SK-N-MC (cell line): ENCODE measurements at places on chromosomes 5 and 9.

GRCh38 chr5:40720069-40720468 lies 35.7 kb downstream of the TTC33 start:
- no peak for DNase-seq

- no peak for DNase-seq
Measured at GRCh38 chr9:13607481-13608441, 328.3 kb upstream of the MPDZ start.

DNA sequence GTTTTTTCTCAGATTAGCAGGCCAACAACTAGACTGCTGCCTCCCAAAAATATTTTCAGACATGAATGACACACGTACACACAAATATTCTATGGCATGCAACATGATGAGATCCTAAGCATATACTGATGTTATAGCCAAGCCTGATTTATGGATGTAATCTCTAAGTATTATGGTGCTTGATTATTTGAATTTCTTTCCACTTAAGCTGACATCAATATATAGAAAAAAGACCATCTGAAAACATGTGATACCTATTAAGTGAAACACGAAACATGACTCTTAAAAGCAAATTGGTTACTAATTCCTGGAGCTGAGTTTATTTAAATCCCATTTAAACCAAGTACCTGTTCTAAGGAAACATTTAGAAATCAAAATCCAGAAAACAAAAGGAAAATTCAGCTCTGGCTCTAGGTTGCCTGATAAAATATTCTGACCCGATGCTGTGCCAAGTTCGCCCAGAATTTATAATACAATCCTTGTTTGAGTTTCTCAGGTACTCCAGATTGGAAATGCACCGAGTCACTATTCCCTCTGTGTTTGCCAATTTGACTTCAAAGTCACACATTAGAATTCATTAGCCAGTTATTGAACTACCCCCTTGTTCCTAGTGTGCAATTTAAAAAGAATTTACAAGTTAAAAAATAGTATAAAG lies 548.6 kb downstream of the CSNK1G3 start:
- DNase-seq, result no peak

GRCh38 chr9:130962418-130963316 lies 23.6 kb upstream of the FIBCD1 start:
- DNase-seq, result no peak

DNA sequence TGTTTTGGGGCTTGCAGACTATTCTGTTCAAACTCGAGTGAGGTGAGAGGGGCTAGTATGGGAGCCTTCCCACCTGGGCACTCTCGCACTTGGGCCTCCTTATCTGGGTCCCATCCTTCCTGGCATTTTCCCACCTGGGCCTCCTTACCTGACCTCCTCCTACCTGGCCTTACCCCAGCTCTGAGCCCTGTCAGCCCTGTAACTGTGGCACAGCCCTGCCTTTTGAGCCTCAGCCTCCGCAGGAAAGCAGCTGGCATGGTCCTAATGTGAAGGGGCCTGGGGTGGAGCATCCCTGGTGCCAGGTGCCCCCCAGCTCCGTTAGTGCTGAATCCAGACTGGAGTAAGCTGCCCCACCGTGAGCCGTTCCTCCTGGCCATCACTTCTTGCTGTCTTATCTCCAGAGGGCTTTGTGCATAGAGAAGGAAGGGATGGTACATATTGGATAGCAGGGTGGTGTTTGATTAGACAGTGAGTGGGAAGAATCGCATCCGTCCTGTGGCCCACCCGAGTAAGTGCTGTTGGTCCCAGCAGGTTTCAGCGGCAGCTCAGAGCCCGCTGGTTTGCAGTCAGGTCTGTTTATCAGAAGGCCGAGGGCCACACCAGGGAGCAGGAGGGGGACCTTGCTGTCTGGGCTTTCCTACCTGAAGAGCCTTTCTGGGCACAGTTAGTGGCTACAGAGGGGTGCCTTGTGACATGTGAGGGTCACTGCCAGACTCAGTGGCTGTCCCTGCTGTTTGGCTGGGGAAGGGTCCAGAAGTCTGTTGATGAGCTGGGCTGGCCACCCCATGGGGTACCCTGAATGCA lies 76.5 kb downstream of the WNK2 start:
- DNase-seq, result no peak

DNA sequence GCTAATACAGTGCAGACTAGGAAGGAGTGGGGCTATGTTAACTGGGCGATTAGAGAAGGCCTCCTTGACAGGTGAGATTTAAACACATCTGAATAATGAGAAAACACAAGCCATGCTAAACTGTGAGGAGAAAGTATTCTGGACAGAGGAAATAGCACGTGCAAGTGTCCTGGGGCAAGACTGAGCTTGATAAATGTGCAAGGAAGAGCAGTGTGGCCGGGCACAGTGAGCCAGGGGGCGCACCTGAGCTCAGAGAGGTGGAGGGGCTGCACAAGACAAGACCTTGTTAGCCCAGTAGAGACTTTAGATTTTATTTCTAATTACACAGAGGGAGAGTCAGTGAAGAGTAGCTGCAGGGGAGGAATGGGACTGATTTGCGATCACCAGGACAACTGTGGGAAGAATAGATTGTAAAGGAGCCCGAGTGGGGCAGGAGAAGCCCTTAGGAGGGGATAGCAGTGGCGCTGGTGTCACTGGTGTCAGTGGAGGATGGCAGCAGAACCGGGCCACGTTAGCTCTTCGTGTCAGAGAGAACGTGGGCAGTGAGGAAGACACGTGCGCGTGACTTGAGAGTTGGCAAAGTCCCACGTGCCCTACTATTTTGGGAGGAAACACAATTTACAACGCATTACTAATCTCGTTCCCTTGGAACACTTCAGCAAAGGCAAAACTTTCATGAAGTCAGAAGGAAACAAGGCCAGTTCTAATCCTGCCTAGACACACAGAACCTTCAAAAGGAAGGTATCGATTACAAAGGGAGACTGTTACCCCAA lies 17.9 kb upstream of the C5orf47 start:
- DNase-seq, result no peak

GRCh38 chr5:157820593-157821252 lies 38.2 kb downstream of the CLINT1 start:
- peak; percentile 84 for DNase-seq

- DNase-seq, result no peak
Measured at GRCh38 chr9:89841456-89841855, 236.6 kb downstream of the GADD45G start.

DNA sequence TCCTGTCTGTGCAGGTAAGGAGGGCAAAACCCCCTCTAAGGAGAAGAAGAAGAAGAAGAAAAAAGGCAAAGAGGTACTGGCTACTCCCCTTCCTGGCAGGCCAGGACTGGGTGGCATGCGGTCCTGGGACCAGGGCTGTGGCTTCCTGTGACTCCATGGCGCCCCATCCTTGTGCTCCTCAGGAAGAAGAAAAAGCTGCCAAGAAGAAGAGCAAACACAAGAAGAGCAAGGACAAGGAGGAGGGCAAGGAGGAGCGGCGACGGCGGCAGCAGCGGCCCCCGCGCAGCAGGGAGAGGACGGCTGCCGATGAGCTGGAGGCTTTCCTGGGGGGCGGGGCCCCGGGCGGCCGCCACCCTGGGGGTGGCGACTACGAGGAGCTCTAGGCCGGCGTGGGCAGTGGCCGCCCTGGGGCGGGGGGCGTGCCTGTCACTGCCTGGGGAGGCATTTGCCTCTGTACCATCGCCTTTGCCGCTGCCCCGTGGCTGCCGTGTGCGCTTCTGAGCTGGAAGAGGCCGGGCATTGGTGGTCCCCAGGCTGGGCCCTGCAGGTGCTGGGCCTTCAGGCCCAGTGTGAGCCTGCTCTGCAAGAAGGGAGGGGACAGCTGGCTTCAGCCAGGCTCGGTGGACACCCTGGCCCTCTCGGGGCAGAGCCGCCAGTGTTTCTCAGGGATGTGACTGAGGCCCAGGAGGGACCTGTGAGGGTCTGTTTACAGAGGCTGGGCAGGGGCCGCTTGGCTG lies 2.0 kb upstream of the AJM1 start:
- no peak for DNase-seq

GRCh38 chr5:174699131-174699530 lies 25.3 kb upstream of the MSX2 start:
- DNase-seq, result no peak

- no peak for DNase-seq
Measured at GRCh38 chr9:75918154-75918553, 27.7 kb downstream of the PCSK5 start.

- DNase-seq, result no peak
Measured at GRCh38 chr9:123033864-123034601, 566 bp downstream of the GPR21 start.

- no peak for DNase-seq
Measured at GRCh38 chr5:165014439-165014838, 1509.0 kb downstream of the MAT2B start.

DNA sequence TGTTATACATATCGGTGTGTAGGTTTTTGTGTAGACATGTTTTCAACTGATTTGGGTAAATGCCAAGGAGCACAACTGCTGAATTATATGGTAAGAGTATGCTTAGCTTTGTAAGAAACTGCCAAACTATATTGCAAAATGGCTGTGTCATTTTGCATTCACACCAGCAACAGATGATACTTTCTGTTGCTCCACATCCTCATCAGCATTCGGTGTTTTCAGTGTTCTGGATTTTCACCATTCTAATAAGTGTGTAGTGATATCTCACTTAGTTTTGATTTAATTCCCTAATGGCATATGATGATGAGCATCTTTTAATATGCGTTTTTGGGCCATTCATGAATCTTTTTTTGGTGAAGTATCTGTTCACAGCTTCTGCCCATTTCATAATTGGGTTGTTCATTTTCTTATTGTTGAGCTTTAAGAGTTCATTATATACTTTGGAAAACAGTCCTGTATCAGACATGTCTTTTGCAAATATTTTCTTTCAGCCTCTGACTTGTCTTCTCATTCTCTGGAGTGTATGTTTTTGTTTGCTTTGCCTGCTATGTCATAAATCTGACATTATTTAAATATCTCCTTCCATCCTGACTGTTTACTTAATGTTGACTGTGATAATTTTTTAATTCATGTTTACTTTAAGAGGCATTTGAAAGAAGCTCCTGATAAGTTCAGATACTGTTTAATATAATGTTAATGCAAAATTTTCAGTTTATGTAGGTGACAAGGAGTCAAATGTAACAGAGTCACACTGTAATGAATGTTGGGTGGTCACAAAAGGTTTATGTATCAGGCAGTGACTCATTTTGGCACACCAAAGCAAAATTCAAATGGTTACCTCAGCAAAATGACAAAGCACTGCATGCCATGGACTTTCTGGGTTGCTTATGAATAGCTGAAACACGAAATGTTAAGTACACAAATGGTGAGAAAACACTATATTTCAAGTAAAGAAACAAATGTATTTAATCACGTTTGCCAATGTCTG lies 181.1 kb upstream of the DAB2 start:
- no peak for DNase-seq

- no peak for DNase-seq
Measured at GRCh38 chr9:76221423-76221822, 172.8 kb downstream of the RFK start.

- DNase-seq, result no peak
Measured at GRCh38 chr9:123453831-123454321, 97.9 kb downstream of the CRB2 start.

GRCh38 chr5:86463339-86463738 lies 154.4 kb upstream of the COX7C start:
- DNase-seq, result no peak

- no peak for DNase-seq
Measured at GRCh38 chr5:100860407-100860806, 42.7 kb downstream of the ST8SIA4 start.

GRCh38 chr5:56745864-56746263 lies 69.5 kb upstream of the MAP3K1 start:
- DNase-seq, result no peak

- no peak for DNase-seq
Measured at GRCh38 chr5:149439899-149440542, 60.9 kb upstream of the IL17B start.

DNA sequence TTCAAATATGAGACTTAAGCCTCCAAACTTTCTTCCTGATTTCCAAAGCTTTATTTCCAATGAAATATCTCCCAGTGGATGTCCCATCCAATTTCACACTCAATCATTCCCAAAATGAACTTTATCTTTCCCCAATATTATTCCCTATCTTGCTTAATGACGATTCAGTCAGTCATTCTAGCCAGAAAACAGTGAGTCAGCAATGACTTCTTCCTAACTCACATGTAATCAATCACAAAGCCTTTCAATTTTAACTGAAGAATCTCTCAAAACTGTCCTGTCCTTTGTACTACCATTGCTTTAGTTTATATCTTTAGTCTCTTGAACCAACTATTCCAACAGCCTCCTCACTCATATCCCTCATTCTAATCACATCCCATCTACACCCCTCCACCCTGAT lies 34.9 kb downstream of the NSA2 start:
- no peak for DNase-seq

DNA sequence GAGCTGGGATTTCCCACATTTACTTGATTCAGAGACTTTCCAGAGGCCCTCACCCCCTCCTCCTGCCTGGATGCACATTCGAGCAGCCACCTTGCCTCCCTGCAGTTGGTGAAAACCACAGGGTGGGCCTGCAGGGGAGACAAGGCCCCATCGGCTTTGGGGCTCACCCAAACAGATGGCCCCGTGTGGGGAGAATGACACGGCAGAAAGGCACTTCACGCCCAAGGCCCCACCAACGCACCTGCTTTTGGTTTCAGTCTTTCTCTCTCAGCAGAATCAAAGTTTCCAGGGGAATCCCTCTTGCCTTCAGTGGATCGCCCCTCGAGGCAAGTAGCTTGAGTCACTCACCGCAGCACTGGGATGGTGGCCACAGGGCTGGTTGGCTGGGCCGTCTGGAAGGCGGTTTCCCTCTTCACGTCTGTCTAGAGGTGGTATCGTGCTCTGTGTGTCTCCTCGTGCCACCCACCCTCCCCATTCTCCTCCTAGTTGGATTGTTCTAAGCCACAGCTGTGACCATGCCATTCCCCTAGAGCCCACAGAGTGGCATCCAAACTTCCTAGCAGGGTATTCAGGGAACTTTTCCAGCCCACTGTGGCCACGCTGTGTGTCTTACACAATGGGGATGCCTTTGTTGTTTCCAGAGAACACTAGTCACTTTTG lies 31.8 kb downstream of the SEC61B start:
- no peak for DNase-seq

DNA sequence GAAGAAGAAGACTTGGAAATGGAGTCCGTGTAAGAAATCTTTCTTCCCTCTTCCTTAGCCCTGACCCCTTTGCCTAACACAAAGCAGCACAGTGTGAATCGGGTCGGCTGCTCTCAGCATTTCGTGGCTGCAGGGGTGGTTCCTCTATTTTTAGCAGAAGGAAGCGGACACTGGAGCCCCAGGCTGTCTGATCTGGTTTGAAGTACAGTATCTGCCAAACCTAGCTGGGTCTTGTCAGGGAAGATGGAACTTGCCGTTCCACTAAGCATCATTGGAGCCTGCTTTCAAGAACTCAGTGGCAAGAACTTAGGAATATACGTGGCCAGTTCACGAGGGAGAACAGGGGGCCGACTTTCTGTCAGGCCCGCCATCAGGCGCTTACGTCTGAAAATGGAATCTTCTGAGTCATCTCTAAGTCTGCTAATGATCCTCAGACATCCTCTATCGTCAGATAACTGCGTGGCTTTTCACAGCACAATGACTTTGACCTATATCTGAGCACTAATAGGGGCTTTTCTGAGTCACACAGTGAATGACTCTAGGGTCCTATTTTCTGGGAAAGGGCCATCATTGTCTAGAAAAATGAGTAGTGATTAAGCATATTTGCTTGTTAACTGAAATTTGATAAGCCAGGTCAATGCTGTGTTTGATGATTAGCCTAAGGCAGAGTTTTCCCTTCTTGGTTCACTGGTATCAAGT lies 43.3 kb upstream of the NCS1 start:
- DNase-seq, result no peak
